Activated naive CD4-positive, alpha-beta T cell (primary cell): ENCODE measurements at places on chromosomes 2 and 18.

GRCh38 chr2:36597532-36598377, at the start of gene FEZ2:
Gene FEZ2 (minus strand): TSS chr2:36598168. CDS start chr2:36598142, 26 bp downstream.
- DNase-seq, result peak; percentile 8

GRCh38 chr2:163756588-163756987, 20.8 kb upstream of the FIGN start:
- no peak for DNase-seq

GRCh38 chr2:84158605-84159004, 300.5 kb downstream of the SUCLG1 start:
- DNase-seq, result no peak

- DNase-seq, result no peak
These were observed 562 bp downstream of the CENPA start for GRCh38 chr2:26786207-26787028.

DNA sequence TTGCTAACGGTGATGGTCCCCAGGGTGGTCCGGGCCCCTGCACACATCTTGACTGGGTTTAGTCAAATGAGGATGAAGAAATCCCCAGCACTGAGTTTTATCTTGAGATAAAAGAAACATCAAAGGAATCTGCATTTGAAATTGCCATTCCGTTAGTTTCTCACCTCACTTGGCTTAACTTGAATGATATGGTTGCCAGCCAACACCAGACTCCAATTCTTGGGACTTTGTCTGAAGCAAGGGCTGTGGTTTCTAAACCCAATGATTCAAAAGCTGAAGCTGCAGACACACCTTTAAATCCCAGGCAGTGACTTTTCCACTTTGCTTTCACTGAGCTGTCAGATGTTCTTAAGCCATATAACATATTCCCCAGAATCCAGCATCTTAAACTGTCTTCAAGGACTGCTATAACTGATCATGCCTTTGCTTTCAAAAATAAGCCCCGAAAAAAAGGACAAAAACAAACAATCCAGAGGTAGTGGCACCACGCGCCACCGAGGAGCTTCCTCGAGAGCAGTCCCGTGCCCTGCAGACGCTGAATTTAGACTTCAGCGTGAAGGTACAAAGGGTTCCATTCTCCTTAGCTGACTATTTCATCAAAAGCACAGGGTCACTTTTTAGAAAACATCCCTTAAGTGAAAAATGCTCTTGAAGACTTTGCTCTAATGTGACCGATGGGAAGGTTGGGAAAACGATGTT, 189.3 kb downstream of the HDAC4 start:
- DNase-seq, result no peak

DNA sequence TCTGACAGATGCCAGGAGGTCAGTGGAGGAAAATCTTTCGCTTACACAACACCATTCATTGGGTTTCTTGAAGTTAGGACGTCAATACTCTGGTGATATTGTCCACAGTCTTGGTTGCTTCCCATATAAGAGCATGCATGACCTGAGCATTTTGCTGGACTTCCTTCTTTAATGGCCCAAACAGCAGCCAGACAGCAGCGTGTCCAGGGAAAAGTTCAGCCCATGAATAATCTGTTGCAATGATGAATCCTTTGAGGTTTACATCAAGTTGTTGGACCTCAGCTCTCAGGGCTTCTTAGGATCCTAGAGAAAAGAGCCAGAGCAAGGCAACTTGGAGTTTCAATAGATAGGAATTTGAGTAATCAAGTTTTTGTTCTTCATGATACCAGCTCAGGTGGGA, 155.6 kb upstream of the MGAT5 start:
- DNase-seq, result no peak

- no peak for DNase-seq
These were observed 69.4 kb downstream of the LIPG start for GRCh38 chr18:49631146-49631866.

- DNase-seq, result no peak
These were observed 154.1 kb downstream of the SH3BP4 start for GRCh38 chr2:235105821-235106359.

DNA sequence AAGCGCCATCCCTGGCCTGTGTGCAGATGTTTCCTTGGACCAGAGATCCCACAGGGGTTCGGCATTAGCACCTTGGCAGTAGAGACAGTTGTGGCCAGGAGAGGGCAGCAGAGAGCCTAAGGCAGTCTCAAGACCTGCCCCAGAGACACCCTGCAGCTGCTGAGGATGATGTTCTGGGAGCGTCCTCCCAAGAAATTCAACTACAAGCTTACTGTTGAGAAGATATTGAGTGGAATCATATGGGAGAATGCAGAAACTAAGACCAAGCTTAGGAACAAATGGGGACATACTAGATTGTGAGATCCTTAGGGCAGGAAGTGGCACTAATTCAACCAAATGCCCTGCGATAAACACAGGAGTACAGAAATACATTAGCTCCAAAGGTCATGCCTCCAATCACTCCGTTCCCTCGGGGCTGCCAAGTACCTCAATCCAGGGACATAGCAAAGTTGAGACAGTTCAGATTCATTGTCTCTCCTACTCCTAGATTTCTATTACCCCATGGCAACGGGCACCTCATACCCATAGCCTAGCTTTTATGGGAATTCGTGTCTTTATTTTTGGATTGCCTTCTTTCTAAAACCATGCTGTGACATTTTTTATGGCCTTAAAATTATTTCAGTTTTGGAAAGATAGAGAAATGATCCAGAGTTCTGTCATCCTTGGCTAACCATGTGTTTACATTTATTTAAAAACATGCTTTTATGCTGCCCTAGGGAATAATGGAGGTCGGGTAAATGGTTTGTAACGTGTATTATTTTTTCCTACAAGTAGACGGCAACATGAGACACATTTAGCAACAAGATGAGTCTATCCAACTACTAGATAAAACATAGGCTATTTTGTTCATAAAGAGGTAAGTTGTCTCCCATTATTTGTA, 2.2 kb upstream of the ERMN start:
- DNase-seq, result peak; percentile 85

- DNase-seq, result no peak
These were observed 319.2 kb downstream of the GULP1 start for GRCh38 chr2:188610827-188611226.
